Gastroesophageal sphincter (tissue), 4 donors: ENCODE measurements at places on chromosomes 7 and 10.

- no peak for ATAC-seq
These were observed 11.9 kb downstream of the LRMDA start for GRCh38 chr10:75443362-75443761.

- ATAC-seq, result no peak
These were observed 79.9 kb upstream of the SLC26A5 start for GRCh38 chr7:103525937-103526336.

- no peak for ATAC-seq
These were observed 103.9 kb upstream of the STK17A start for GRCh38 chr7:43479042-43479441.

- no peak for ATAC-seq
These were observed 342.1 kb downstream of the BMPER start for GRCh38 chr7:34247468-34247867.

DNA sequence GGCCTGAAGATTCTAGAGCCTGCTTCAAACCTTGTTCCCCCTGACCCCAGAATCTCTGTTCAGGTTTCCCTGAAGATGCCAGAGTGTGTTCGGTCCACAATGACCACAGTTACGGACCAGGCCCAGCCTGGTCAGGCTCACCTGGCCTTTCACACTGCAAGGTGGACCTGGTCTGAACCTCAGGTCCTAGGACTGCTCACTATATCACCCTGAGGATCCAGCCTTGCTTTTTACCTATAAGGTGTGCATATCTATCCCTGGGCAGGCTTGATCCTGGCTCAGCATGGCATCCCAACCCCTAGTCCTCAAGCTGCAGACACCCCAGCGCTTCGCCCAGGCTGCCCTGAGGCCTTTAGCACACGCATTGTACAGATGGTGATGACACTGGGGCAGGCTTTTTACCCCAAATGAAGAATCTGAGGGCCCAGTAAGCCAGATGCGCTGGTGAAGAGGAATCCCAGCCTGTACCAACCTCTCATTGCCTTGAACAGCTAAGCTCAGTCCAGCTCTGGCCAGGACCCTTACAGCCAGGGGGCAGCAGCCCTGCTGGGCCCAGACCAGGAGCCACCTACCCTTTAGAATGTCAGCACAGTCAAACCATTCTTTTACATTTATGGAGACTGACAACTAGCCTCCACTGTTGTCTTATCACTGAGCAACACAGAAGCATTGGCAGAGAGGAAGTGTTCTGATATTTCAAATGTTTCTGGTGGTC, 28.0 kb downstream of the MAT1A start:
- no peak for ATAC-seq

GRCh38 chr7:39951226-39952194, 1.5 kb downstream of the CDK13 start:
- no peak for ATAC-seq

GRCh38 chr7:37110660-37111424, 337.8 kb downstream of the ELMO1 start:
- no peak for ATAC-seq
